Lung microvascular endothelial cell (primary cell): ENCODE measurements at places on chromosomes 1 and 21. TPM values are rescaled to one million over a fixed set of nuclear protein-coding genes. Genes with fewer than 3 reads are reported as not detected.

OR2T11 gene
- total RNA-seq, result not detected in 2 replicates

GRCh38 chr1:199272628-199273086 lies 633.8 kb downstream of the PTPRC start:
- DNase-seq, result peak; percentile 93

C1orf159 gene
- total RNA-seq, result 4.8 and 5.2 TPM in 2 replicates

DNASE2B gene
- not detected in 2 replicates for total RNA-seq

DNA sequence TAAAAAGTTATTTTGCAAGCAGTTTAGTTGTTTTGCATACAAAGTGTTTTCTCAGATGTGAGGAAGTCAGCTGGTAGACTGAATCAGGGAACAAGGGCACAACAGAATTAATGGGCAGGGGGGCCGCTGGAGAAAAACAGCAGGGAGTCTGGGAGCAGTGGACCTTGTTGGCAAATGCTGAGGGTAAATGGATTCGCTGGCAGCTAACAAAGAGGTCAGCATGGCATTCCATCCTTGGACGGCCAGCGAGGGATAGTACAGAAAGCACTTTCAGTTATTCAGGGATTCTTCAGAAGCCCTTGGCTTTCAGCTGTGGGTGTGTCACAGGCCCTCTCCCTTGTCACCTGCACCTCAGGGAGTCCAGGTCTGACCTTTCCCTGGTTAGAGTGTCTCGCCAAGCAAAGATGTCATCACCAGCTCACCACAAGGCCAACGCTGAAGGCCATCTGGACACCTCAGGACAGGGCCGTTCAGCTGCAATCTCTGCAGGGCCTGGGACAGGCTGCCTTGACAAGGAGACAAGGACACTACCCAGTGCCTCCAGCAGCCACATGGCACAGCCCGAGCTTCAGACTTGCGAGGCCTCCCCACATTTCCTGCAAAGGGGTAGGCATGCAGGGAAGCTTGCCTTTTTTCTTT lies 90.4 kb downstream of the KCNN3 start:
- no peak for DNase-seq

DNA sequence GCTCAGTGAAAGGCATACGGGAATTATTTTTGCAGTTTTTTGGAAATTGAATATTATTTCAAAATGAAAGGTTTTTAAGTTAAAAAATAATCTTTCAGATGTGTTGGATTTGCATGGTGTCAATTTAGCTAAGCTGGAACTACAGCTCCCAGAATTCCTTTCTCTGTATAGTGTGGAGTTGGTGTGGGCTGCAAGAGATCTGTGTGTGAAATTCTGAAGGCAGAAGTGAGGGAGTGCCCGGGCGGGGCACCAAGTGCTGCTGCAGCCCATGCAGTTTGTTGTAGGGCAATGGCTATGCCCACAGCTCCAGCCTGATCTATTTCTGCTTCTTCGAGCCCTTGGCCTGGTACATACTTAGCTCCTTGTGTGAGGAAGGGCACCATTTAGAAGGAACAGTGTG lies 60.5 kb upstream of the CSF1 start:
- DNase-seq, result no peak

CD101 gene
- total RNA-seq, result under 0.01 and 0.44 TPM in 2 replicates

GRCh38 chr1:26784023-26784871 lies 3.5 kb upstream of the PIGV start:
- peak; percentile 60 for DNase-seq

GRCh38 chr21:36698385-36698980 lies 432 bp upstream of the SIM2 start:
- DNase-seq, result no peak

DNA sequence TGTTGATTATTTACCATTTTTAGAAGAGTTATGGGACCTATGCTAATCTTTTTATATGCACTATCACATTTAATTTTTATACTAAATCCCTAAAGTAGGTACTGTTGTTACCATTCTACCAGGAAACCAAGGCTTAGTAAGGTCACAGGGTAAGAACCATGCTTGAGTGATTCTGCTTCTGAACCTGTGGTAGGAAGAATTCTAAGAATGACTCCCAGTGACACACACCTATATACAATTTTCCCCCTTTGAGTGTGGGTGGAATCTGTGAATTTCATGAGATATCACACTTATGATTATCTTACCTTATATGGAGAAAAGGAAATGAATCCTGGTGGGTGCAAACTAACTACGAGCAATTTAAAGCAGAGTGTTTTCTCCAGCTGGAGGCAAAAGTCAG lies 391.0 kb downstream of the USH2A start:
- DNase-seq, result no peak

HMCN1 gene
- total RNA-seq, result 4.4 and 13.3 TPM in 2 replicates

- no peak for DNase-seq
Observed at GRCh38 chr1:202015662-202015937, 5.2 kb downstream of the ELF3 start.

GRCh38 chr21:45990741-45991605 lies 9.4 kb downstream of the COL6A1 start:
- no peak for DNase-seq

GRCh38 chr1:227388214-227389168 lies 70.2 kb upstream of the CDC42BPA start:
- DNase-seq, result no peak

RPTN gene
- total RNA-seq, result not detected in 2 replicates

GRCh38 chr1:93701629-93702028 lies 20.0 kb upstream of the BCAR3 start:
- DNase-seq, result peak; percentile 86

DNA sequence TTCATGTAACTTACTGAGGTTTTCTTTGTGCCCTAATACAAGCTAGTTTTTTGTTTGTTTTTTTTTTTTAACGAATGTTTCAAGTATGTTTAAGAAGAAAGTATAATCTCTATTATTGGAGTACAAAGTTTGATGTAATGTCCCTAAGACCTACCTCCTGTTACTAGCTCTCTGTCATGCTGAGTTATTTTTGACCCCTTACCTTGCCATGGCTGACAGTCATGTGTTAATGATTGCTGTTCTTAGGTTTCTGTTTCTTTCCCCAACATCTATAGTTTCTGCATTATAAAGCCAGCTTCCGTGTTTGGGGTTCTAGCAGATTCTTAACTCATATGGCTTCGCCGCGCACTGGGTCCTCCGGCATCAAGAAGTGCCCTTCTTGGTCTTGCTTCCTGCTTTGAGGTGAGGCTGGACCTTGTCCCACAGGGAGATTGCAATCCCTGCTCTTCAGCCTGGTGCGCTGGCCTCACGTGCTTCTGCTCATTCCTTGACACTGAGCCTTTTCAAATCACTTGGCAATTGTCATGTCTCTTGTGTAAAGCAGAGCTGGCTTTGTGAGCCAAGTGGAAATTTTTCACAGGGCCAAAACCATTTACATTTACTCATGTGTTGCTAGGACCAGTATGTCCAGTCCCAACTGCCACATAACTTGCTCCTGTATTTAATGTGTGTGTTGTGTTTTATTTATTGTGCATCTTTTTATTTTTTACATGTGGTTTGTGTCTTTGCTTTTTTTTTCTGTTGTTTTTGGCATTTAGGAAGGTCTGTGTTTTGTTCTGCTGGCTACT lies 135.0 kb upstream of the COL6A1 start:
- DNase-seq, result no peak

DNA sequence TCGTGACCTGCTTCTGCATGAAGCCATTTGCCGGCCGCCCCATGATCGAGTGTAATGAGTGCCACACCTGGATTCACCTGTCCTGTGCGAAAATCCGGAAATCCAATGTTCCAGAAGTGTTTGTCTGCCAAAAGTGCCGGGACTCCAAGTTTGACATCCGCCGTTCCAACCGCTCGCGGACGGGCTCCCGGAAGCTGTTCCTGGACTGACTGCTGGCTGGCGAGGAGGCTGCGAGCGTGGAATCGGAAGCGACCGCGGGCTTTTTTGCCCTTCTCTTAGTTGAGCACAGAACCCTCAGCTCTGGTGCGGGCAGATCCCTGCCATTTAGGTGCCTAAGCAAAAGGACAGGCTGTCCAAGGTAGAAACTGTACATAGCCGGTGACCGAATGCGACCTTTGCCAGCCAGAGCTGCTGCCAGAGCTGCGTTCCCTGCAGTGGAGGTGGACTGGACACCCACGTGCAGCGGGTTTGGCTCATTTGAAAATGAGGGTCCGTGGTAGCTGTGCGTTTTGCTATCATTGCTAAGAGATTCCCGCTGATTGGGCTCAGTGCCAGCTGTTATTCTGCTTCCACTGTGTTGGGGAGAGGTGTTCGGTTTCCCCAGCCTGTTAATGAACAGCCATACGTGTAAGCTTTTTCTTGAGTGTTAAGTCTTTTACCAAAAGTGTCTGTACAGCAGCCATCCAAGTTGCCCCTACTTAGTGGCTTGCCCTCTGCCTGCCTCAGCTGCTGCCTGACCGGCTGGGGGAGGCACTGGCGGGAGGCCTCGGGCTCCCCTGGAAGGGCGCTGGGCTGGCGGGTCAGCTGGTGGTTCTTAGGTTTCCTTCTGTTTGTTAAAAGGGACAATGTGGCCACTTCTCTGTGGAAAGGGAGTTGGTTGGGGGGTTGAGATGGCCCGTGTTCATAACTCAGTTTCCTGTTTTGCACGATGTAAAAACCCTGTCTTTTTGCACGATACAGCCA lies 3.0 kb upstream of the THAP3 start:
- no peak for DNase-seq

DNA sequence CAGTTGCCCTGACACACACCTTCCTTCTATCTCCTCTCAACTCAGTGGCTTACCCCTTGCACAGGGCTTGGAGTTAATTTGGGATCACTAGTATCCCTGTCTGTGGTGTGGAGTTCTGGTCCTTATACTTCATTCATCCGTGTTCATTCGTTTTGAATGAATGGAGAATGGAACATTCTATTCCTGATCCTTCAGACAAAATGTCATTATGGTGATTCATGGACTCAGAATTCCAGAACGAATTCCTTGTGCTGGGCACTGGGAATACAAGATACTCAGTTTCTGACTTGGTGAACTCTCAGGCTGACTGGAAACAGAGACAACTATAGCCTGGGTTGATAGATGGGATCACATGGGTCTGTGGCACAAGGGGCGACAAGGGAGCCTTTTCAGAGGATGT lies 49.9 kb upstream of the TRABD2B start:
- DNase-seq, result no peak

DNA sequence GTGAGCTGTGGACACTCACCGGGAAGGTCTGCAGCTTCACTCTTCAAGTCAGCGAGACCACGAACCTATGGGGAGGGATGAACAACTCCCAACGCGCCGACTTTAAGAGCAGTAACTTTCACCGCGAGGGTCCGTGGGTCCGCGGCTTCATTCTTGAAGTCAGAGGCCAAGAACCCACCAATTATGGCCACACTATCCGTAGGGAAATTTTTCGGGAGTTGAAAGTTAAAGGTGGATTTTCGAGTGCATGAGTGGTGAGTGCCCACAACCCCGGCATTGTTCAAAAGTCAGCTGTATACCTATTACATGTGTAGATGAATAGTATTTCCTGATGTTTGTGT lies 19.7 kb downstream of the EXOC8 start:
- no peak for DNase-seq

VWA5B1 gene
- total RNA-seq, result not detected in 2 replicates

SLAMF7 gene
- not detected in 2 replicates for total RNA-seq

GRCh38 chr1:22780696-22781095 lies 70.1 kb downstream of the EPHB2 start:
- DNase-seq, result peak; percentile 41

GRCh38 chr1:158793604-158794003 lies 12.6 kb upstream of the OR6N2 start:
- no peak for DNase-seq

DNA sequence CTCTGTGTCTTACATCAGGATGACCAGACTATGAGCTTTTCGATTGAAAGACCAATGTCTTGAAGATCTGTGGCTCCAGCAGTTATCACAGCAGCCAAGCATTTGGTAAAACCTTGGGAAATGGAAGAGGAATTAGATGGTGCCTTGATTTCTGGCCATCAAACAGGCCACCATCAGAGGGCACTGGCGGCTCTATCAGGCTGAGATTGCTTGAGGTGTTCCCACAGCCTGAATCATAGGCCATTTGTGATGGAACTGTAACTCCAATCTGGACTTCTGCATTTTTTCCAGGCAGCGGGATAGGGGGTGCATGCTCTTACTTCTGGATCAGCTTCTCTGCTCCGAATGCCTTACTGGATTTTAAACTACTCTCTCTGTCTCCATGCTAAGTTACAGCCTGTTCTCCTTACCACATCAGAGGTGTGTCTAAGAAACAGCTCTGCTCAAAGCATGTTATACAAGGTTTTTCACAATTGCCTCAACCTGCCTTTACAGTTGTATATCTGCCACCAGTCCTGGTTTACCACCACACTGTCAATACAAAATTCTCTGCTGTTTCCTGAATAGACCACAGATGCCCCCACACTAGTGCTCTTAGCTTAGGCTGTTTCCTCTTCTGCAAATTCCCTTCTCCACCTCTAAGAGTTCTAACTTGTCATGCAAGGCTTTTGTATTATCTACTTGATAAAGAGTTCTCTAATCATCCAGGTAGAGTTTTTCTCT lies 180.9 kb downstream of the PTGER3 start:
- no peak for DNase-seq

DNA sequence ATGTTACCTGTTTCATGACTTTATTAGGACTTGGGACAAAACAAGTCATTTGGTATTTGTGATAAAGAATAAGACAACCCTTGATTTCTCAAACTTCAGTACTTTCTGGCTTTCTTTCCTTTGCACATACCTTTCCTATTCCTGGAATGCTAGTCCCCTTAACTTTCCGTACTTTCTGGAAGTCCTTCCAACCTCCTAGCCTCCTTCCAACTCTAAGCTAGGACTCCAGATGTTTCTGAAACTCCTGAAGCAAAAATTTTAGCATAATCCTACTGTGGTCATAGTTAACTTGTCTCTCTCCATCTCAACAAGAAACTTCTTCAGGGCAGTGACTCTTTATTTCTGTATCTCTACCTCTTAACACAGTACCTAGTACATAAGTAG lies 19.8 kb upstream of the C1orf105 start:
- DNase-seq, result no peak

TRIM46 gene
- 1.2 and 2.4 TPM in 2 replicates for total RNA-seq

OR2T2 gene
- not detected in 2 replicates for total RNA-seq

OR2T33 gene
- not detected in 2 replicates for total RNA-seq

REN gene
- not detected in 2 replicates for total RNA-seq

DNA sequence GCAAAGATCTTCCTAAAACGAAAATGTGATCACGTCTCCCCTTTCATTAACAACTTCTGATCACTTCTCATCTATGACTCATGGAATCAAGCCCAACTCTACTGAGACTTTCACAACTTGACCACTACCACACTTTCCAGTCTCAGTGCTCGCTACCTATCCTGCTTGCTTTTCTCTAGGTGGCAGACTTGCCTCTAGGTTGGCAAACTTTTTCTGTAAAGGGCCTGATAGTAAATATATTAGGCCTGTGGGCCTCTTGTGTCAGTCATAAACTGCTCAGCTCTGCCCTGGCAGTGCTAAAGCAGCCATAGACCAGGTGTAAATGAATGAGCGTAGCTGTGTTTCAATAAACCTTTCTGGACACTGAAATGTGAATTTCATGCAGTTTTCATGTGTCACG lies 21.5 kb upstream of the HMGB4 start:
- DNase-seq, result no peak

GRCh38 chr1:236604905-236605806 lies 840 bp upstream of the HEATR1 start:
- DNase-seq, result no peak

GRCh38 chr1:103180660-103181059 lies 72.3 kb upstream of the COL11A1 start:
- no peak for DNase-seq

GRCh38 chr1:160062230-160062532 lies 7.8 kb downstream of the KCNJ10 start:
- DNase-seq, result no peak

- no peak for DNase-seq
Observed at GRCh38 chr1:4743978-4744750, 89.8 kb downstream of the AJAP1 start.
